ENCODE measurements at places on chromosomes 1 and 21. TPM values are rescaled to one million over a fixed set of nuclear protein-coding genes. Genes with fewer than 3 reads are reported as not detected.

GRCh38 chr1:44108241-44108640 is 10.4 kb upstream of the KLF17 start:
- DNase-seq = no peak

- no peak for DNase-seq
Measured at GRCh38 chr21:43287111-43287760, 118.4 kb downstream of the CRYAA start.

DNA sequence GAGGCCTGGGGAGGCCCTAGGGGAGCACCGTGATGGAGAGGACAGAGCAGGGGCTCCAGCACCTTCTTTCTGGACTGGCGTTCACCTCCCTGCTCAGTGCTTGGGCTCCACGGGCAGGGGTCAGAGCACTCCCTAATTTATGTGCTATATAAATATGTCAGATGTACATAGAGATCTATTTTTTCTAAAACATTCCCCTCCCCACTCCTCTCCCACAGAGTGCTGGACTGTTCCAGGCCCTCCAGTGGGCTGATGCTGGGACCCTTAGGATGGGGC is 5.2 kb downstream of the ELF3 start:
- no peak for DNase-seq

FOXD2 gene
- not detected for total RNA-seq

- DNase-seq = peak; percentile 72
Measured at GRCh38 chr1:223114871-223115270, 28.2 kb downstream of the TLR5 start.

TMEM39B gene
- total RNA-seq = 5.1 TPM

GRCh38 chr1:63004868-63005267 is 220.9 kb downstream of the ATG4C start:
- DNase-seq = peak; percentile 45

DNA sequence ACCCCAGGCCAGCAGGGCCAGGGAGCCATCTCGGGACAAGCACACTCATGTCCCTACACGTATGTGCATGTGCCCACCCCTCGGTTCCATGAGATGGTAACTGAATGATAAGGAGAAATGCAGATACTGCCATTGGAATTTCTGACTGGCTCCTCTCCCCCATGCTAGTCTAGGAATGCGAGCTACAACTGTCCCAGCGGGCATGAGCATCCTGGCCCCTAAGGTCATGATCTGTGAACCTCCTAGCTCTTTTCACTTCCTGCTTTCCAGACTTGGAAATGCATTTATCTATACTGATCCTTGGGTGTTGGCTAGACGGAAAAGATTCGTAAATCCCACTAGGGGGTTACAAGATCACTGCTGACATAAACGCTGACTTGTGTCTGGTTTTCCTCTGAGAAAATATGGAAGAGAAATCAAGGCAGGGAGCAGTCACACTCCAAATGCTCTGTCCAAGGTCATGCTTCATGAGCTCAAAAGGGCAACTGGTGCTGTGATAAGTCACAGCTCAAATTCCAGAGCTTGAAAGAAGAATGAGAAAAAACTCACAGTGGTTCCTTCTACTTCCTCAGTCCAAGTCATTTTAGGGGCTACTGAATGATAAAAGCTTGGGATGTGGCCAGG is 49.8 kb downstream of the SLC45A1 start:
- DNase-seq = peak; percentile 56

CFAP107 gene
- not detected for total RNA-seq

DNA sequence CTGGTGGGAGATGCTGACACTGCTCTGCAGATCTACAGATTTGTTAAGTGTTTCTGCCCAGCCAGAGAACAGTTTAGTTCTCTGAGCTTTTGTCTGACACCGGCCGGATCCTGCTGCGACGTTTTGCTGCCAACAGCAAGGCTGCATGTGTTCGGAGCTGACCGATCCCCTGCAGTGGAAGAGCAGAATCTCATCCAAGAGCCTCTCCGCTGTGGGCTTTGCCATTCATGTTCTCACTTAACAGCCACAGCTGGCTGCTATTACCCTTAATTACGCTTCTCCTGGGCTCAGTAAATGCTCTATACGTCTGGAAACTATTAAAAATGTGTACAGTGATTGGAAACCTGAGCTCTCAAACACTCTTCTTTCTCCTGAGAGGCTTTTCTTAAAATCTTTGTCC is 105.3 kb downstream of the BCAR3 start:
- DNase-seq = no peak

CCDC27 gene
- total RNA-seq = 0.09 TPM

DNA sequence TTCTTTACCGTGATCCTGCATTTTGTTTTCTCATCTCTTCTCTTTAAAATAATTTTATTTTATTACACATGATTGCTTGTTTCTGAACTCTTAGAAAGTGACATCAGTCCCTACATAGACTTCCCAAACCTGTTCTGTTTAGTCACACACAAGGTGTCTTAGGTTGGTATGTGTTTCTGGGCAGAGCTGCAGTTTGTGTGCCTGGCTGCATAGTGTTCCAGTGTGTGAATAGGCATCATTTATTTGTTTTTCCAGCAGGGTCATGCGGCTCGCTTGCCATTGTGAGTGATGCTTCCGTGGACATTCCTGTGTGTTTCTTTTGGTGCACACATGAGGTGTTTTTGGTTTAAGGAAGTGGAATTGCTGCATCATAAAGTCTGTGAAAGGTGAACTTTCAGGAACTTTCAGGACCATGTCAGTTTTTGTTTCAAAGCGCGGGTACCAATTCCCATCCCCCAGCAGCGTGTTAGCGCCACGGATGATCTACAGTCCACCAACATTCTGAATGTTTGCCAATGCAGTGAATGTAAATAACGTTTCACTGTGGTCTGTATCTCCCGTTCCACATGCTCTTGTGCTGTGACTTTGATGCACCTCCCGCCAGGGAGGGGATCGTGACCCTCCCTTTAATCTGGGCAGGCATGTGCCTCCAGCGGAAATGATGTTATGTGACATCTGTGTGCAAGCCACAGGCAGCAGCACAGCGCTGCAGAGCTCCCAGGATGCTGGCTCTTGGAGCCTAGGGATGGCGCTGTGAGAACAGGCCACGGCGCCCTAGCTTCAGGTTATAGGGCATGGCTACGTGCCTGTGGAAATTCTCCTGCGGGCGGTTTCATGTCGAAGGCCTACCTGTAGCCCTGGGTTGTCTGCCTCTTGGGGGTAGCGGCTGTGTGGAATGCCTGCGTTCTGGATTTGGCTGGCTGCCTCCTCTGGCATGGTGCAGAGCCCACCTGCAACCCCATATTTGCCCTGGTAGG is 144.6 kb upstream of the COL6A1 start:
- DNase-seq = no peak

- DNase-seq = no peak
Measured at GRCh38 chr1:42730988-42731387, 9.0 kb downstream of the CLDN19 start.

DNA sequence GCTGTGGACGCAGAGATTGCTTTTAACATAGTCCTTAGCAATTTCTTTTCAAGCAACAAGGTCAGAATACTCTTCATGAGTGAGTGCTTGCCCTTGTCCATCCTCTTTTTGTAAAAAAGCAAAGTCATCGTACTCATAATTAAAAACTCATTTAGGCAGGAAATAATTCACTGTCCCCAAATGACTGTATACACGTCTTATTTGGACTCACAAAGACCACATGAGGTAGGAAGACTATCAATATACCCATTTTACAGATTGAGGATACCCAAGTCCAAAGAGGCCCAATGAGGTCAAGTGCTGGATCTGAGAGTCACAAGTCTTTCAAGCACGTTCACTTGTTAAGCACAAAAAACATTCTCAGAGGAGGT is 13.2 kb downstream of the ITPKB start:
- DNase-seq = no peak

- DNase-seq = no peak
Measured at GRCh38 chr1:85579622-85580021, 939 bp upstream of the CCN1 start.

GRCh38 chr1:193322211-193322610 is 135.8 kb upstream of the B3GALT2 start:
- no peak for DNase-seq

- DNase-seq = no peak
Measured at GRCh38 chr1:84037758-84038611, 39.1 kb upstream of the TTLL7 start.

DNA sequence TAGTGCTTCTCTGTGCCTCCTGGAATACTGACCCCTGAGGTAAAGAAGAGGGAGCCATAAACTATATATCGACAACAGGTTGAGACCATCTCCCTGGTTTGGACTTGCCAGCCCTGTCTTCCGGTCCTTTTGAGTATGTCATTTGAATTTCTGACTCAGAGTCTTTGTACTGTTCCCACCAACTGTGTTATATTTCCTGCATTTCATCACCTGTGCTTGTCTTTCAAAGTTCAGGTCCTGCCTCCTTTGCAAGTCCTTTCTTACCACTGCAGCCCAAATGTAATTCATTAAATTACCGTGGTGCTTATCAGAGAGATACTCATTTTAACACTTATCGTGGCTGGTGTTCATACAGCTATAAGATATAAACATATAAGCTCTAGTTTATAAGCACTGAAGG is 10.7 kb downstream of the AK5 start:
- no peak for DNase-seq

- no peak for DNase-seq
Measured at GRCh38 chr21:45763074-45763473, 119.5 kb downstream of the PCBP3 start.
